ENCODE measurements at places on chromosomes 7 and 10. TPM values are rescaled to one million over a fixed set of nuclear protein-coding genes. Genes with fewer than 3 reads are reported as not detected.

GRCh38 chr10:113908236-113908635, 53.8 kb downstream of the NHLRC2 start:
- no peak for DNase-seq

- no peak for DNase-seq
These were observed 82.4 kb upstream of the NME8 start for GRCh38 chr7:37765872-37766525.

GRCh38 chr10:127790066-127790624, 53.2 kb downstream of the FOXI2 start:
- DNase-seq, result no peak

- no peak for DNase-seq
These were observed 156.6 kb upstream of the SEMA3D start for GRCh38 chr7:85343484-85343883.

DNA sequence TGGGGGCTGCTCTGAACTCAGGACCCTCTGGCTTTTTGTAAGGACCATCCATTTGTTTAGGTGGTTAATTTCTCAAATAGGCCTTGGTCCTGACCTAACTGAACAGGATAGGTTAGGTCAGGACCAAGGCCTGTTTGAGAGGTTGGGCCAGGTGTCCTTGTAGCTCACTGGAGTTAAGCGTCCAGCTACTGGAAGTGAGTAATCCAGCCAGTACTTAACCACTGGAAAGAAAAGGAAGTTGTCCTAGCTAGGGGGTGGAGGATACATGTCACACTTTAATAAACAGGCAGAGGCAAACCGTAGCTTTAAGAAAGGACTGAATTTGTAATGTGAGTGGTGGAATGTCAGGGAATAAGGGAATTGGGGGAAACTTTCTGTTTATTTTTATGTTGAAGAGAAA, 96.0 kb downstream of the GPR85 start:
- DNase-seq, result no peak

Gene HDAC9
- total RNA-seq, result 4.7 TPM

- DNase-seq, result no peak
These were observed 465.5 kb upstream of the KLF6 start for GRCh38 chr10:4250587-4250887.

GRCh38 chr10:31319602-31320549, 860 bp downstream of the ZEB1 start:
- no peak for DNase-seq

Gene GIMAP1
- 13.5 TPM for total RNA-seq

- DNase-seq, result no peak
These were observed 198.9 kb downstream of the HDAC9 start for GRCh38 chr7:18694484-18694883.

DNA sequence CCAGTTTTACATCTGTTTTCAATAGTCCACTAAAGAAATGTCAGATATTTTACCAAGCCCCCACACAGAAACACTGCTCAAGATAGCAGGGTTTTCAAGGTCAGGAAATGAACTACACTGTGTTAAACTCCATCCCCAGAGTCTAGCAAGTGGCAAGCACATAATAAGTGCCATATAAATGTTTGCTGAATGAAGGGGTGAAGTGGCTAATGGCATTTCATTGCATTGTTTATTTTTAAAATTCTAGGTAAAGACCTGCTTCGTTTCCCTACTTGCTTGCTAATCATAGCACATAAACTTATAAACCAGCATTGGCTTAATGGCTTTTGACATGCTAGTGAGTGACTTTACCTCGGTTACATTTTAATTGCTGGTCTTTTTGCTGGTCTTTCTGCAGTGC, 322.6 kb downstream of the GRID1 start:
- DNase-seq, result no peak

Gene GGCT
- 37.2 TPM for total RNA-seq

GRCh38 chr10:8112942-8113442, 58.5 kb downstream of the GATA3 start:
- no peak for DNase-seq

- DNase-seq, result no peak
These were observed 757.1 kb downstream of the SORCS3 start for GRCh38 chr10:105398202-105398601.

- DNase-seq, result no peak
These were observed 380.9 kb downstream of the PARD3 start for GRCh38 chr10:34434119-34434594.

DNA sequence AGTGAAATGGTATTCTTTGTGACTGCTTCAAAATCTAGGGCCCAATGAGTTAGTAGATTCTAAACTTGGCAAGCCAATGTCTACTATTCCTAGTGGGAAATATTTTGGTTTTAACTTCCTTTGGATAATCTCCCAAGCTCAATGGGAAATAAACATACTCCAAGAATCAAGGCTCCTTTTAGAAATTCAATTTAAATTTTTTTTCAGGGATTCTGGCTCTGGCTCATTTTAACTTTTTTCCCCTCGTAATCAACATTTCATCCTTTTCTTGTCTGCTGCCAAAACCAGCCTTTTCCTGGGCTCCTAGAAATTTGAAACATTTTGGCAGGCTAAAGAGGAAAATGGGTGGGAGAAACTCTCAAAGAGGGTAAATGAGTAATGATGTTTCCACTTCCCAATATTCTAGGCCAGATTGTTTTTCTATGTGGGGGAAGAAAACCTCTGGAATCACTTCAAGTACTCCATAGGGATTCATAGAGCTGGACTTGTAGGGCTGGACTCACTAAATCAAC, 85.6 kb upstream of the AGR3 start:
- no peak for DNase-seq

Gene PSD
- 0.07 TPM for total RNA-seq

Gene AKR1C2
- 2.5 TPM for total RNA-seq

Gene ASIC3
- total RNA-seq, result 0.07 TPM

Gene KCND2
- total RNA-seq, result not detected

Gene MKX
- total RNA-seq, result not detected

Measured in pulmonary artery endothelial cell (primary cell).